ENCODE measurements at places on chromosomes 4 and X.

GRCh38 chr4:25923745-25924144 is 9.7 kb downstream of the SMIM20 start:
- DNase-seq: no peak

DNA sequence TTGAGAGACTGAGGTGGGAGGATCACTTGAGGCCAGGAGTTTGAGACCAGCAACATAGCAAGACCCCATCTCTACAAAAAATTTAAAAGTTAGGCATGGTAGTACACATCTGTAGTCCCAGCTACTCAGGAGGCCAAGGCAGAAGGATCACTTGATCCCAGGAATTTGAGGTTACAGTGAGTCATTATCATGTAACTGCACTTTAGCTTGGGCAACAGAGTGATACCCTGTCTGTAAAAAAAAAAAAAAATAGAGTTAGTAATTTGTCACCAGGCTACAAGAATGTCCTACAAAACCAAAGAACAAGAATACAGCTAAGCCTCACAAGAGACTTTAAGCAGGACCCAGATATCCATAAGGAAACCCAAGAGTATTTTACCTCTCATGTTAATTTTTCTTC is 27.0 kb upstream of the RAB28 start:
- no peak for DNase-seq

GRCh38 chr4:88179261-88179660 is 20.8 kb upstream of the ABCG2 start:
- DNase-seq: no peak

- peak; percentile 89 for DNase-seq
Observed at GRCh38 chrX:68443155-68443868, 10.0 kb upstream of the OPHN1 start.

GRCh38 chr4:77332696-77333270 is 175.8 kb downstream of the CCNG2 start:
- DNase-seq: no peak

GRCh38 chr4:10673817-10674369 is 10.7 kb downstream of the CLNK start:
- DNase-seq: no peak

- no peak for DNase-seq
Observed at GRCh38 chr4:114811564-114812301, 213.1 kb downstream of the UGT8 start.

- DNase-seq: no peak
Observed at GRCh38 chr4:187547316-187547715, 448.3 kb upstream of the ZFP42 start.

DNA sequence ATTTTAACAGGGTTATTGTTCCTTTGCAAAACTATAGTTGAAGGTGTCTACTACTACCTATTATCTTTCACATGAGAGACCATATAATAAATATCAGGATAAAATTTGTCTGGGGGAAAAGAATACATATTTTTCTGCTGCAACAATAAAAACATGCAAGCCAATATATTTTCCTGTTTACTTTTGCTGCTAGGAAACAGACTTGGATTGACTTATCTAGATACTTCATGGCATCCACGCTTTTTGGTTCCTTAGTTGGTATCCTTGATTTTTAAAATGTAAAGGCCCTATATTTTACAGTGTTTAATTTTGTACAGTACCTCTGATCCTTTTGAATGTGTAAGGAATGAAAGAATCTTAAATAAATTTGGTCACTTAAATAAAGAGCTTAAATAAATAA is 150.6 kb downstream of the GPC3 start:
- DNase-seq: no peak
